Right lobe of liver (tissue), 6 donors: ENCODE measurements at places on chromosomes 6 and 20. TPM values are rescaled to one million over a fixed set of nuclear protein-coding genes. Genes with fewer than 3 reads are reported as not detected.

- no peaks in the 10 kb centered on the region for H3K36me3 ChIP-seq
- no peaks in the 10 kb centered on the region for H3K27me3 ChIP-seq
- no peak overlapping the region for H3K4me3 ChIP-seq
- H3K27ac ChIP-seq, result no peak overlapping the region
These were observed 111.3 kb downstream of the ADAT2 start for GRCh38 chr6:143339223-143339622.

The ULBP2 gene
- total RNA-seq, result 0.21 TPM

DNA sequence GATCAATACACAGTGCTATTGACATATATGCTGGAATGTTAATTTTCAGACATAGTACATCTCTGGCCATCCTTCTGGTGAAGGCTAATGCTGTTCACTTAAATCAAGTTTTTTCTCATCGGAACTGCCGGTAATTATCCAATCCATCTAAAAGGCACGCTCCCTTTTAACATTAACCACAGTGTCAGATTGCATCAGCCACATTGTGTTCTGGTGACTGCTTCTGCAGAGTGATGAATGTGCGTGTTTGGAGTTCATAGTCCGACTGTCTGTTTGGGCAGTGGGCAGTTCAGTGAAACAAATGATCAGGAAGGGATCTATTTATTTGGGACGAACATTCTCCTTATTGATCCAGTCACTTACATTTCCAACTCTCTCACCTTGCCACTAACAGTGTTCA lies 49.5 kb downstream of the SOBP start:
- peak overlapping the region; percentile 78 for H3K27ac ChIP-seq
- peak overlapping the region; percentile 8 for H3K4me3 ChIP-seq
- peaks cover 25% of the 10 kb centered on the region for H3K4me1 ChIP-seq
- no peaks in the 10 kb centered on the region for H3K27me3 ChIP-seq
- no peaks in the 10 kb centered on the region for H3K36me3 ChIP-seq
- DNase-seq, result peak; percentile 79

- no peaks in the 10 kb centered on the region for H3K36me3 ChIP-seq
- no peaks in the 10 kb centered on the region for H3K4me1 ChIP-seq
- no peak for DNase-seq
- H3K27ac ChIP-seq, result no peak overlapping the region
These were observed 34.0 kb upstream of the BMP6 start for GRCh38 chr6:7691675-7692452.

GRCh38 chr6:160180706-160181105 lies 59.1 kb downstream of the SLC22A1 start:
- no peaks in the 10 kb centered on the region for H3K4me1 ChIP-seq
- DNase-seq, result no peak
- no peak overlapping the region for H3K4me3 ChIP-seq
- no peak overlapping the region for H3K27ac ChIP-seq

DNA sequence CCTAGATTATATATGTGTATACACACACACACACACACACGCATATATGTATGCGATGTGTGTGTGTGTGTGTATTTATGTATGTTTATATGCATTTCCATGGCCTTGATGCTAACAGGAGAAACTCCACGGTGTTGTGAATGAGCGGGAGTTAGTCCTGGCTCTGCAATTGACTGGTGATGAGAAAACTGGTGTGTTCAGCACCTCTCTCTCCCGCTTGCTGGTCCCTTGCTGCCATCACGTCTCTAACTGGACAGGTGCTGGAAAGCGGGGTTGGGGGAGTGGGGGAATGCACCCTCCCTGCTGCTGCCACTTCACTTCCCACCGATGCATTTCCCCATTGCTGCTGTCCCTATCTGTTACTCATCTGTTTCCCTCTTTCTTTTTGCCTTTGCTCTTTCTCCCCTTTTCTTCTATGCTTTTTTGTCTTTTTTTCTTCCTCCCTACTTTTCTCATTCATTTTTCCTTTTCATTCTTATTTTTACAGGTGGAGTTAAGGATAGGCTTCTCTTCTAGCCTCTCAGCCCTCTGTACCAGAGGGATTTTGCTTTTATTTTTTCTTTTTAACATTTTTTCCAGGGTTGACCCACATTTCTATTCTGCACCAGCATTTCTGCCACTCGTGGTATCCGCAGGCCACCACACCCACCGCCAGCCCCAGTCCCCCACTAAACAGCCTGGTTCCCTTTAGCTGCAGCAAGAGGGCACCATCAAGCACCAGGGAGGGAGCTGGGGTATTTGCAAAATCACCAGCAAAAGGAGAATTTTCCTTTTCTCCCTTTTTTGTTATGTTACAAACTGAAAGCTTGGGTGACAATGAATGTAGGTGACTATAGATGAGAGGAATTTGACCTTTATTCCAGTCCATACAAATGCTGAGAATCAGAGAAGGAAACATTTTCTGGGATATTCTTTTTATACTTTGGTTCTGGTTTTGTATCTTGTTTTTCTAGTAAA lies 115.6 kb downstream of the TCP11 start:
- H3K4me3 ChIP-seq, result no peak overlapping the region
- no peaks in the 10 kb centered on the region for H3K27me3 ChIP-seq
- no peak for DNase-seq
- H3K27ac ChIP-seq, result no peak overlapping the region
- H3K36me3 ChIP-seq, result peaks cover 1% of the 10 kb centered on the region

GRCh38 chr20:36196676-36197075 lies 39.6 kb upstream of the AAR2 start:
- no peaks in the 10 kb centered on the region for H3K27me3 ChIP-seq
- no peak for DNase-seq
- H3K4me1 ChIP-seq, result no peaks in the 10 kb centered on the region

The FAM162B gene
- total RNA-seq, result 0.33 TPM

The LAMA4 gene
- total RNA-seq, result 8.3 TPM

The GNRH2 gene
- total RNA-seq, result 0.81 TPM

The LYRM2 gene
- 10.8 TPM for total RNA-seq

The SAPCD1 gene
- not detected for total RNA-seq

The TGM3 gene
- not detected for total RNA-seq

The KCNK5 gene
- total RNA-seq, result 5.0 TPM

DNA sequence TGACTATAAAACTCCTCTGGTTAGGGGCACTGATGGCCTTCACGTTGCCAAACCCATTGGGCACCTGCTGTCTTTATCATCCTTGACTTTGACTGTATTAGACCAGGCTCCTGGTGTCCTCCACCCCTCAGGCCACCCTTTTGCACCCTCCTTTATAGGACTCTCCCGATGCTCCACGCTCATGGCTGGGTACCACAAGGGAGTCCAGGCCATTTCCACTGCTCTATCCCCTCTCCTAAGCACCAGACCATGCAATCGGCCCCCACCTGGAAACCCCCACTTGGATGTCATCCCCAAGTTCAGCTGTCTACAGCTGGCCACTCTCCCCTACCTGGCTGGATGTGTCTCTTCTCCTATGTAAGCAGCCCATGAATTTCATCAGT lies 115.2 kb downstream of the TOX2 start:
- no peak overlapping the region for H3K27ac ChIP-seq
- no peak for DNase-seq
- no peak overlapping the region for H3K4me3 ChIP-seq
- no peaks in the 10 kb centered on the region for H3K27me3 ChIP-seq
- H3K4me1 ChIP-seq, result no peaks in the 10 kb centered on the region

The DBNDD2 gene
- 5.3 TPM for total RNA-seq

DNA sequence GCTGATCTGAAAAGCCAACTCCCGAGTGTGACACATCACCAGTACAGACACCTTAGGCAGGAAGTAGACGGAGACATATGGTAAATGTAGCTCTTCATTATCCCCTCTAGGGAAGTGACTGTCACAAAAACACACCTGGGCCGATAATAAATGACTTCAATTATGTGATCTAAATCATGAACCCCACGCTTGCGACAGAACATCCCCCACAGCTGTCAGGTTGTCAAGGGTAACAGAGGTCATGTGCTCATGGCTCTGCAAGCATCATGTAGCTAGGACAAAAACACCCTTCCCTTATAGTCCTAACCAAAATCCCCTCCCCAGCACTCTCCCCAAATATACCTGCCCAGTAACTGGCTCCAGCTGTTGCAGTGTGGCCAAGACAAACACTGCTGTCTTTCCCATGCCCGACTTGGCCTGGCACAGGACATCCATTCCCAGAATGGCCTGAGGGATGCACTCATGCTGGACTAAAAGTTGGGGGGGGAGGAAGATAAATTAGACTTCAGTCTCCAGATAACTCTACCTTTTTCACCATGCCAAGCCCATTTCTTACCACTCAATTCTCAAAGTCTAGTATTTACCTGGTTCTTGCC lies 2.9 kb downstream of the DDX39B start:
- no peak overlapping the region for H3K4me3 ChIP-seq
- no peak overlapping the region for H3K27ac ChIP-seq
- peaks cover 12% of the 10 kb centered on the region for H3K36me3 ChIP-seq
- no peaks in the 10 kb centered on the region for H3K27me3 ChIP-seq
- H3K4me1 ChIP-seq, result peaks cover 29% of the 10 kb centered on the region

- H3K27me3 ChIP-seq, result no peaks in the 10 kb centered on the region
- no peaks in the 10 kb centered on the region for H3K4me1 ChIP-seq
- no peak for DNase-seq
- no peaks in the 10 kb centered on the region for H3K36me3 ChIP-seq
- H3K27ac ChIP-seq, result peak overlapping the region; percentile 98
These were observed 2.0 kb upstream of the MAFB start for GRCh38 chr20:40690836-40691565.

DNA sequence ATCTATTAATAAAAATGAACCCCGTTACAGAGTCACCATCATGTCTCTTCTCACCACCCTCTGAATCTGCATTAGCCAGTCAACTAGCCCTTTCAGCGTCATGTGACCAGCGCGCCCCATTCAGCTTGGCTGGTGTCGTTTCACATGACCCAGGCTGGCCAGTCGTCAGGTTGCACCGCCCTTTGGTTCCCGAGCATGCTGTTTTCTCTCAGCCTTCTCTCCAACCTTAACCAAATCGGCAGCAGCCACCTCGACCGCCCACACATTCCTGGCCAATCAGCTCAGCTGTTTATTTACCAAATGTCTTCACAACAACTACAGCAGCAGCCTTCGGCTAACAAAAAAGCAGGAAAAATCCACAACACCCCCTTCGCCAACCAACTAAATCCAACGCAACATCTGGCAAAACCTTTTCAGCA lies 5.6 kb downstream of the SRSF3 start:
- H3K36me3 ChIP-seq, result peaks cover 34% of the 10 kb centered on the region
- H3K4me1 ChIP-seq, result no peaks in the 10 kb centered on the region
- no peak for DNase-seq

The TREML2 gene
- total RNA-seq, result 0.07 TPM

DNA sequence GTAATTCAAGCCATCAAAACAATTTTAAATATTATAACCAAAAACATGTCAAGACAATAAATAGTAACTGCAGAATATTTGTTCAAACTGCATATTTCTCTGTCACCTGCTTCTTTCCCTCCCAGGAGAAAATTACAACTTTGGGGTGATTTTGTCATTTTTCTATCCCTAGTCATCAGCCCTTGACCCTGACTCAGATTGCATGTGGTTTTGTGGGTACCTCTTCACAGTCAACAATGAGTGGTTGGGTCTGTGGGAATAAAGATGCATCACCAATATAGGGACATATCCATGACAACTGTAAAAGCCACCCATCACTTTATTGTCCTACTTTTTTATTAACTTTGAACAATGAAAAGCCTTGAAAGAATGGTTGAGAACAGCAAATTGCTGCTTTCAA lies 7.3 kb downstream of the COL10A1 start:
- no peaks in the 10 kb centered on the region for H3K4me1 ChIP-seq
- no peak overlapping the region for H3K27ac ChIP-seq
- no peaks in the 10 kb centered on the region for H3K27me3 ChIP-seq

GRCh38 chr20:17733767-17734304 lies 34.1 kb downstream of the BANF2 start:
- H3K4me3 ChIP-seq, result no peak overlapping the region
- H3K27ac ChIP-seq, result no peak overlapping the region
- no peak for DNase-seq
- no peaks in the 10 kb centered on the region for H3K4me1 ChIP-seq
- H3K27me3 ChIP-seq, result no peaks in the 10 kb centered on the region

- H3K4me1 ChIP-seq, result no peaks in the 10 kb centered on the region
- no peak overlapping the region for H3K27ac ChIP-seq
- DNase-seq, result no peak
- H3K27me3 ChIP-seq, result no peaks in the 10 kb centered on the region
- no peak overlapping the region for H3K4me3 ChIP-seq
- H3K36me3 ChIP-seq, result no peaks in the 10 kb centered on the region
These were observed 21.6 kb upstream of the TRIM27 start for GRCh38 chr6:28945349-28945748.

DNA sequence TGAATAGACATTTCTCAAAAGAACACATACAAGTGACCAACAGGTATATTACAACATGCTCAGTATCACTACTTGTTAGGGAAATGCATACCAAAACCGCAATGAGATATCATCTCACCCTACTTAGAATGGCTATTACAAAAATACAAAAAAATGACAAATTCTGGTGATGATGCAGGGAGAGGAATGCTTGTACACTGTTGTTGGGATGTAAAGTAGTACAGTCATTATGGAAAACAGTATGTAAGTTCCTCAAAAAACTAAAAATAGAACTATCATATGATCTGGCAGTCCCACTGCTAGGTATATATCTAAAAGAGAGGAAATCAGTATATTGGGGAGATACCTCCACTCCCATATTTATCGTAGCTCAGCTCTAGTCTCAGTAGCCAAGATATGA lies 10.9 kb upstream of the SLC17A5 start:
- H3K27ac ChIP-seq, result no peak overlapping the region
- no peak for DNase-seq

- no peak overlapping the region for H3K4me3 ChIP-seq
- H3K27me3 ChIP-seq, result no peaks in the 10 kb centered on the region
- H3K27ac ChIP-seq, result no peak overlapping the region
These were observed 404.4 kb upstream of the GJE1 start for GRCh38 chr6:141728330-141728729.

The HLA-DOB gene
- not detected for total RNA-seq

The ARMC12 gene
- 0.43 TPM for total RNA-seq

The ADGRG6 gene
- total RNA-seq, result 101 TPM

The HLA-DMB gene
- total RNA-seq, result 3.1 TPM

- no peaks in the 10 kb centered on the region for H3K4me1 ChIP-seq
- no peaks in the 10 kb centered on the region for H3K27me3 ChIP-seq
- no peaks in the 10 kb centered on the region for H3K36me3 ChIP-seq
- DNase-seq, result no peak
- H3K4me3 ChIP-seq, result no peak overlapping the region
These were observed 62.8 kb upstream of the TFB1M start for GRCh38 chr6:155377061-155377460.

DNA sequence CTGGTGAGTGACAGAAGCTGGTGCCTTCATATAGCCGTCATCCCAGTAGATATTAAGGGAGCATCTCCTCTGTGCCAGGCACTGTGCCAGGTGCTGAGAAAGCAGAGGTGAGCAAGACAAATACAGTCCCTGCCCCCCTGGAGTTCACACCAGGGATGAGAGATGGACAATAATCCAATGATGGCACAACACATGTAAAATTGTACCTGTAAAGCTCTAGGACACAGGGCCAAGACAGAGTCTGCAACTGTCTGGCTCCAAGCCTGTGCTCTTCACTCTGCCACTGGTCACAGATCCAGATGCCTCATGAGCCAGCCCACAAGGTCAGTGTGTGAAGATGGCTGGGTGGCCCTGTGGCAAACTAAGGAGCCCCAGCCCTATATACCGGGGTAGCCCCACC lies 133.8 kb downstream of the EYA2 start:
- no peak overlapping the region for H3K27ac ChIP-seq
- H3K36me3 ChIP-seq, result no peaks in the 10 kb centered on the region

GRCh38 chr20:44361021-44361420 lies 5.5 kb downstream of the HNF4A start:
- H3K4me3 ChIP-seq, result no peak overlapping the region
- no peaks in the 10 kb centered on the region for H3K27me3 ChIP-seq
- H3K36me3 ChIP-seq, result peaks cover 5% of the 10 kb centered on the region
- H3K4me1 ChIP-seq, result peaks cover 6% of the 10 kb centered on the region
- DNase-seq, result no peak

The BFSP1 gene
- 0.25 TPM for total RNA-seq

- H3K27me3 ChIP-seq, result no peaks in the 10 kb centered on the region
- no peaks in the 10 kb centered on the region for H3K4me1 ChIP-seq
- DNase-seq, result no peak
- no peak overlapping the region for H3K27ac ChIP-seq
These were observed 145.8 kb downstream of the SAMD5 start for GRCh38 chr6:147654103-147654845.

The RAET1G gene
- not detected for total RNA-seq
